Foreskin keratinocyte (primary cell): ENCODE measurements at places on chromosomes 1 and 21. TPM values are rescaled to one million over a fixed set of nuclear protein-coding genes. Genes with fewer than 3 reads are reported as not detected.

The TARDBP gene
- total RNA-seq = 155 and 178 TPM in 2 replicates

The KIF2C gene
- 36.6 and 49.1 TPM in 2 replicates for total RNA-seq

The FCRL1 gene
- not detected in 2 replicates for total RNA-seq

The TLR5 gene
- total RNA-seq = 0.32 and 1.1 TPM in 2 replicates

The NBPF3 gene
- total RNA-seq = 7.4 and 9.8 TPM in 2 replicates

The AGT gene
- total RNA-seq = not detected in 2 replicates

The TRIM67 gene
- total RNA-seq = not detected in 2 replicates

The KCNE2 gene
- not detected in 2 replicates for total RNA-seq

The CNR2 gene
- total RNA-seq = not detected in 2 replicates

The FCRLB gene
- total RNA-seq = 0.51 and 0.92 TPM in 2 replicates

The CCDC181 gene
- not detected in 2 replicates for total RNA-seq

The TMEM50A gene
- total RNA-seq = 68.8 and 72.3 TPM in 2 replicates

The F5 gene
- total RNA-seq = not detected in 2 replicates

The MUTYH gene
- total RNA-seq = 18.3 and 22.0 TPM in 2 replicates

The AKT3 gene
- 5.7 and 8.3 TPM in 2 replicates for total RNA-seq

The TSSK3 gene
- 0.65 TPM in 1 of 2 replicates, not detected in the other for total RNA-seq

The CYP4A22 gene
- not detected in 2 replicates for total RNA-seq

The PGBD5 gene
- total RNA-seq = 0.14 and 0.20 TPM in 2 replicates

The C1orf198 gene
- 10.2 and 11.2 TPM in 2 replicates for total RNA-seq

The LHX4 gene
- not detected in 2 replicates for total RNA-seq

The UAP1 gene
- total RNA-seq = 127 and 148 TPM in 2 replicates

The GPATCH2 gene
- 15.7 and 18.5 TPM in 2 replicates for total RNA-seq

The GNG12 gene
- total RNA-seq = 203 and 223 TPM in 2 replicates

The HMGCL gene
- 19.2 and 20.8 TPM in 2 replicates for total RNA-seq

The FHL3 gene
- total RNA-seq = 12.1 and 15.8 TPM in 2 replicates

The TBX15 gene
- total RNA-seq = not detected in 2 replicates

The PLA2G2D gene
- total RNA-seq = not detected in 2 replicates

The JTB gene
- total RNA-seq = 103 and 107 TPM in 2 replicates

The TSPEAR gene
- total RNA-seq = not detected in 2 replicates

The SPRR1B gene
- total RNA-seq = 36.3 and 89.7 TPM in 2 replicates

The UQCRH gene
- total RNA-seq = 431 and 480 TPM in 2 replicates

The TCP10L gene
- total RNA-seq = 0.39 and 0.41 TPM in 2 replicates
